AG04450 (cell line): ENCODE measurements at places on chromosomes 16 and 17.

GRCh38 chr16:72112452-72112792 is 18.8 kb downstream of the DHX38 start:
- DNase-seq, result no peak

GRCh38 chr16:85719605-85720301 is 31.0 kb upstream of the GINS2 start:
- DNase-seq, result no peak

DNA sequence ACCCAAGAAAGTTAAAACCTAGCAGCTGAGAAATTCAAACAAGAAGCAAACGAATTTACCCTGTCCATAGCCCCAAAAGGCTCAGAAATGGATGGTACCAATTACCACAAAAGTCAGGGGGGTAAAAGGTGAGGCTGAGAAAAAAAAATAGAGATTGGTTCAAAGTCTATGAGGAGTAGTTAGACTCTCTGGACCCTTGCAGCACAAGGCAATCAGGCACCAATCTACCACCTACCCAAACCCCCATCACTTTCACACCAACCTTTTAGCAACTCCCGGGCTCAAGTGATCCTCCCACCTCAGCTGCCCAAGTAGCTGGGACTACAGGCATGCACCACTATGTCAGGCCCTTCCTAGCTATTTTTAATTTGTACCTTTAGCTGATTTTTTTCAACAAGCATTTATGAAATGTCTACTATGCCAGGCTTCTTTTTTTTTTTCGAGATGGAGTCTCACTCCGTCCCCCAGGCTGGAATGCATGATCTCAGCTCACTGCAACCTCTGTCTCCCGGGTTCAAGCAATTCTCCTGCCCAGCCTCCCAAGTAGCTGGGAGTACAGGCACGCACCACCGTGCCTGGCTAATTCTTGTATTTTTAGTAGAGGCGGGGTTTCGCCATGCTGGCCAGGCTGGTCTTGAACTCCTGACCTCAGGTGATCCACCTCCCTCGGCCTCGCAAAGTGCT is 40.8 kb downstream of the USP32 start:
- no peak for DNase-seq

GRCh38 chr17:20156196-20157000 is 147.2 kb downstream of the SPECC1 start:
- DNase-seq, result no peak

GRCh38 chr16:53056392-53056881 is 1.6 kb downstream of the CHD9 start:
- no peak for DNase-seq

- no peak for DNase-seq
Measured at GRCh38 chr17:79010304-79010646, 711 bp upstream of the CANT1 start.

DNA sequence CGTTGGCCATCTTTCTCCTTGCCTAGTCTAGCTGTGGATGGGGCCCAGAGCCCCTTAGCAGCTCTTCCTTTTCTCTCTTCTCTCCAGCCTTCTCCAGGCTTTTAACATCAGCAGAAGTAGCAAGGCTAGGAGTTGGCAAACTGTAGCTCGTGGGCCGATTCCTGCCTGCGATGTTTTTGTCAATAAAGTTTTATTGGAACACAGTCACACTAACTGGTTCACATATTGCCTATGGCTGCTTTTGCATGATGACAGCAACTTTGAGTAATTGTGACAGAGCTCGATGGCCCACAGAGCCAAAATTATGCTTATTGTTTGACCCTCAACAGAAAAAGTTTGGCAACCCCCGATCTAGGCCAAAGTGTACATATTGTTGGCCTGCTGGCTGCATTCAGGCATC is 199.9 kb downstream of the RBFOX1 start:
- no peak for DNase-seq

DNA sequence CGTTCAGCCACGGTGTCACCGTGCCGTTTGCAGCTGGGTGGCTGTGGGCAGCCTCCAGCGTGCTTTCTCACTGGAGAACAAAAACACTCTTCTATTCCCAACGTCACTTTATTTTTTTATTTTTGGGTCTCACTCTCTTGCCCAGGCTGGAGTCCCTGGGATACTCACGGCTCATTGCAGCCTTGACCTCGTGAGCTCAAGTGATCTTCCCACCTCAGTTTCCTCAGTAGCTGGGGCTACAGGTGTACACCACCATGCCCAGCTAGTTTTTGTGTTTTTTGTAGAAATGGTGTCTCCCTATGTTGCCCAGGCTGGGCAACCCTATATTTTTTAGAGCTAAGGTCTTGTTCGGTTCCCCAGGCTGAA is 34.4 kb upstream of the ZC3H18 start:
- DNase-seq, result no peak

GRCh38 chr17:68357886-68358285 is 66.6 kb downstream of the ARSG start:
- no peak for DNase-seq

- no peak for DNase-seq
Measured at GRCh38 chr16:87178977-87179376, 138.2 kb downstream of the C16orf95 start.

- no peak for DNase-seq
Measured at GRCh38 chr16:30985401-30986128, 558 bp downstream of the HSD3B7 start.

DNA sequence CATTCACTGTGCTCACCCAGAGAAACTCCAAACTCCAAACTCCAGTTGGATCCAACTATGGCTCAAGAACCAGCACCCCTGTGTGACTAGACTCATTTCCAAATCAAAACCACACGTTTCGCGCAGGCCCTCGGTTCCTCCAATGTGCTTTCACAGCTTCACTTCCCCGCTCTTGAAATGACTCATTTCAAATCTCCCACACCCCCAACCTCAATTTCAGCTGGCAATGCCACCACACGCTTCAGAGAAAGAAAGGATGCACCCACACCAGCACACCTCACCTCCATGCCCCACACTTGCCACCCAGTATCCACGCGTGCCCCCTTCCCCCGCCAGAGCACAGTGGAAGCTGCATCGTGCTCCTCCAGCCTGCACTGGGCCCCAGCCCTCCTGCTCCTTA is 9.0 kb downstream of the TMEM92 start:
- DNase-seq, result no peak

- DNase-seq, result no peak
Measured at GRCh38 chr17:79062691-79063090, 11.9 kb upstream of the ENGASE start.

DNA sequence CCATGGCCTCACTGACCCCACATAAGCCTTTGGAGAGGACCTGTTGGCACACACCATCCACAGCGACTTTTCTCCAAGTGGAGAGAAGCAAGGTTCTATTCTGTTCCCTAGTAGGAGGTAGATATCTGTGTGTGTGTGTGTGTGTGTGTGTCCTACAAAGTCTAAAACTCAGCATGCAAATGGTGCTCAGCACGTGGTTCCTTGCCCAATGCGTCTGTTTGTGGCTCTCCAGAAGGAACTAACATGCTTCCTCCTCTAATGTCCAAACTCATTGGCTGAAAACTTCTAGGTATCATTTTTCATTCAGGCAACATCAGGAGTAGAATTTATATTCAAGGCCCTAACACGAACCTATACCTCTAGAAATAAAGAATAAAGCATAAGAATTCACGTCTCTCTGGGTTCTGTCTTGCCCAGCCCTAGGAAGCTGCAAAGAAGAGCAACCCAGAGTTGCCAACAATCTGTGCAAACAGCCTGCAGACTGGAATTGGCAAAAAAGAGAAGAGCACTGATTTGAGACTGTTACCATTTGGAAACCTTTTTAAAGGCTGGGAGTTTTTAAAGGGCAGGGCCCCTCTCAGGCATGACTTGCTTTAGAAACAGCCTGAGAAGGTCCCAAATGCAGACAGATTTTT is 25.5 kb downstream of the MAP3K14 start:
- no peak for DNase-seq

- no peak for DNase-seq
Measured at GRCh38 chr17:48308581-48308980, 121.4 kb downstream of the SKAP1 start.

GRCh38 chr17:63974594-63975192 is 2.0 kb upstream of the SCN4A start:
- DNase-seq, result no peak

GRCh38 chr16:11087691-11088073 is 143.3 kb downstream of the CLEC16A start:
- no peak for DNase-seq

- no peak for DNase-seq
Measured at GRCh38 chr17:82365606-82366295, 5.8 kb upstream of the UTS2R start.

DNA sequence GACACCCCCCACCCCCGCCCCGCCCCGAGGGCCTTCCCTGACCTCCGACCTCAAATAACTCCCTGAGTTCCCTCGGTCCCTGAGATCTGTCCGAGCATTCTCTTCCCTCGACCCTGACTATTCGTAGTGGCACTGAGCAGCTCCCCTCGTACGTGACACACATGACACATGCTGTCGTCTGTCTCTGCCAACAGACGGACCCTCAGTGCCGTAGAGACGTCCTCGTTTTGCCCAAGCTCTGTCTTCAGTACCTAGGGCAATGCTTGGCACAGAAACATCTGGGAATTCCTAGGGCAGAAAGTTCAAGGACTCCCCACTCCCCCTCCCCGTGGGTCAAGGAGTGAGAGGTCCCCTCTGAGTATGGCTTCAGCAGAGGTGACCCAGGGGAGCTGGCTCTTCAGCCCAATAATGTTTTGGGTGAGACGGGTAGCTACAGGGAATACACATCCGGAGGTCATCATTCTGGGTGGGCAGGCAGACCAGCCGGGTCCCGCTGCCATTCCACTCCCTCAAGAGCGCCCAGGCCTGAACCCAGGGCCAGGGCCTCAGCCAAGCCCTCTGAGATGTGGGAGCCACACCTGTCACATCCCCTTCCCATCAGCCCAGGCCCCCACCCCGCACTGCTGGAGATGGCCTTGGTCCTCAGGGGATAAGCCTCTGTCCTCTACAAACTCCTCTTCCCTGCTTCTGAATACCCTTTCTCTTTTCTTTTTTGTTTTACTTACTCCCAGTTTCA is 671 bp upstream of the FADS6 start:
- DNase-seq, result no peak

DNA sequence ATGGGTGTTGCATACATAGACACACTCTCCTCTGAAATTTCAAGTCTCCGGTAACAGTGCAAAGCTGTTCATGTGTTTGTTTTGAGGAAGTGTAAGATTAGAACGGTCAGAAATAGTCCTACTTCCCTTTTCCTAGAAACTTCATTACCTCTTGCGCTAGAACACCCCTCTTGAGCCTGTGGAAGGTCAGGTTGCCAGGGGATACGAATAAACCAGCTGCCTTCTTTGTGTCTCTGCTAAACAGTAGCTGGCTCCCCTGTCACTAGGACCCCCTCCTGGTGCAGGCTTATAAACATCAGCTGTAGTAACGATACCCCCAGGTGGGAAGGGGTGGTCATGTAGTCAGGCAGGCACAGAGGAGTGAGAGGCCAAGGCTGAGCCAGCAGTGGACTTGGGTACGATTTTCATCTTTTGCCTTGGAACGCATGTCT is 113.4 kb upstream of the RCVRN start:
- no peak for DNase-seq

DNA sequence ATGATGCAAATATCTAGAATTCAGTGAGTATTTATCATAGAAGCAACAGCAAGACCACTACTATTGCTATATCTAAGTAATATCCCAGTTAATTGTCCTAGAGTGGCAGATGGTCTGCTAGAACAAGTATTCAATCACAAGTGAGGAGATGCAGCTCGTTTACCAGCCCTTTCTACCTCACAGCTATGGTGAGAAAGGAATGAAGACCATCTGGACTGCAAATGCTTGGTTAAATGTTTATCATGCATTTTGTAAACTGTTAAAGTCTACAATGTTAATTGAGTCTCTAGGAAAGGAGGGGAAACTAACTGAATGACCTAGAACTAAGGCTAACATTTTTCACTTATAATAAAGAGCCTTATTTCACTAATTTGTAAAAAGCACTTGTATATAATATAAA is 52.5 kb downstream of the CNOT1 start:
- no peak for DNase-seq

GRCh38 chr17:28937044-28937729 is 14.1 kb downstream of the PHF12 start:
- no peak for DNase-seq

GRCh38 chr17:29972277-29972676 is 30.8 kb downstream of the EFCAB5 start:
- DNase-seq, result no peak

GRCh38 chr17:11651089-11651488 is 52.8 kb downstream of the DNAH9 start:
- DNase-seq, result no peak

DNA sequence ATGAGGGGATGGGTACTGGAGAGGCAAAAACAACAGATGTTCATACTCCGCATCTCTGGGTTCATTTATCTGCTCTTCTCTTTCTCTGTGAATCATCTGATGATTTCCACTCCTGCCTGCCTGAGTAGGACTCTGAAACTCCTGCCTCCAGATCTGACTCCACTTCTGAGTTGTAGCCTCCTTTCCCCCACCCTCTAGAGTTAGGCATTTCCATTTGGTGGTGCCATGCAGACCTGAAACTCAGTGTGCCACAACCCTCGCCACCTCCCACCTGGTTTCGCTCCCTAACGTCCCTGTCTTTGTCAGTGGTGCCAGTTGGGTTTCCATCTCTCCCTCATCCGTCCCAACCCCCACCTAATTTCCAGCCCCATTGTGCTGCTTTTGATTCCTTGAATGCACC is 126.2 kb downstream of the PRKCB start:
- no peak for DNase-seq

DNA sequence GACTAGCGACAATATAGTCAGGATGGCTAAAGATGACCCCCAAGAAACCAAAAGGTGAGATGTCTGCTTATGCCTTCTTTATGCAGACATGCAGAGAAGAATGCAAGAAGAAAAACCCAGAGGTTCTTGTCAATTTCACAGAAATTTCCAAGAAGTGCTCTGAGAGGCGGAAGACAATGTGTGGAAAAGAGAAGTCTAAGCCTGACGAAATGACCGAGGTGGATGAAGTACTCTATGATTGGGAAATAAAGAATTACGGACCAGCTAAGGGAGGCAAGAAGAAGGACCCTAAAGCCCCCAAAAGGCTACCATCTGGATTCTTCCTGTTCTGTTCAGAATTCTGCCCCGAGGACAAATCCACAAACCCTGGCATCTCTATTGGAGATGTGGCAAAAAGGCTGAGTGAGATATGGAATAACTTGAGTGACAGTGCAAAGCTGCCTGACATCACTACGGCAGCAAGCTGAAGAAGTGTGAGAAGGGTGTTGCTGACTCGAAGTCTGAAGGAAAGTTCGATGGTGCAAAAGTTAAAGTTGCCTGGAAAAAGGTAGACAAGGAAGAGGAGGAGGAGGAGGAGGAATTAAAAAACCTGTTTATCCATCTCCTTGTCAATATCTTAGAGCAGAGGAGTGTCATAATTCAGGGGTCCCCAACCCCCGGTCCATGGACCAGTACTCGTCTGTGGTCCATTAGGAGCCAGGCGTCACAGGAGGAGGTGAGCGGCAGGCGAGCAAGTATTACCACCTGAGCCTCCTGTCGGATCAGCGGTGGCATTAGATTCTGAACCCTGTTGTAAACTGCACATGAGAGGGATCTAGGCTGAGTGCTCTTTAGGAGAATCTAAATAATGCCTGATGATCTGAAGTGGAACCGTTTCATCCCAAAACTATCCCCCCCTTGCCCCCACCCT is 25.1 kb upstream of the ADGRG1 start:
- DNase-seq, result no peak
